ENCODE measurements at places on chromosomes 5 and 9.

GRCh38 chr5:97131139-97131710 is 11.2 kb downstream of the LIX1 start:
- DNase-seq, result no peak

DNA sequence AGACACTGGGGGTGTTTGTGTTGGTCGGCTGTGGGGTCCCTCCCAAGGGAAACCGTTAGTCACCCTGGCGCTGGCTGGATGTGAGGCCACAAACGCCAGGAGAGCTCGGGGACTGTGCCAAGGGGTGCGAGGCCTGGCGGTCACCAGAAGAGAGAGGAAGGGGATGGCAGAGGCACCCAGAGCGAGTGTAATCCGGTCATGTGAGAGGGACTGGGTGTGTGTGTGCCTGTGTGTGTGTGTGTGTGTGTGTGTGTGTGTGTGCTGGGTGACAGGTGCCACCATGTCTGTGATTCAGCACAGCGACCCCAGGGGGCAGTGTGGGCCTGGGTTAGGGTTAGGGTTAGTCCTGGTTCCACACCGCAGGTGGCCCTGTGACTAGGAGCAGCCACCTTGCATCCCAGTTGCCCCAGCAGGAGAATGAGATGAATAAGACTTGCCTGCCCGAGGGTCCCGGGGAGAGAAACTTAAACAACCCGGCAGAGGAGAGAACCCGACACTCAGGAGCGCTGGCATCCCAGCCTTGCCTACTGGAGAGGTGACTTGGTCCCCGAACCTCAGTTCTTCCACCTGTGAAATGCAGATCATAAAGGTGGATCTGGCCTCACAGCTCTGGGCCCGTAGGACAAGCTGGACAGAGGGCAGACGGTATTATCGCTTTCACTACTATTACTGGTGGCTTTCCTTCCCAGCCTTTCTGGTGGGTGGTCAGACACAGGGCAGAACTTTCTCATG is 1.4 kb upstream of the ADAMTSL2 start:
- peak; percentile 54 for DNase-seq

DNA sequence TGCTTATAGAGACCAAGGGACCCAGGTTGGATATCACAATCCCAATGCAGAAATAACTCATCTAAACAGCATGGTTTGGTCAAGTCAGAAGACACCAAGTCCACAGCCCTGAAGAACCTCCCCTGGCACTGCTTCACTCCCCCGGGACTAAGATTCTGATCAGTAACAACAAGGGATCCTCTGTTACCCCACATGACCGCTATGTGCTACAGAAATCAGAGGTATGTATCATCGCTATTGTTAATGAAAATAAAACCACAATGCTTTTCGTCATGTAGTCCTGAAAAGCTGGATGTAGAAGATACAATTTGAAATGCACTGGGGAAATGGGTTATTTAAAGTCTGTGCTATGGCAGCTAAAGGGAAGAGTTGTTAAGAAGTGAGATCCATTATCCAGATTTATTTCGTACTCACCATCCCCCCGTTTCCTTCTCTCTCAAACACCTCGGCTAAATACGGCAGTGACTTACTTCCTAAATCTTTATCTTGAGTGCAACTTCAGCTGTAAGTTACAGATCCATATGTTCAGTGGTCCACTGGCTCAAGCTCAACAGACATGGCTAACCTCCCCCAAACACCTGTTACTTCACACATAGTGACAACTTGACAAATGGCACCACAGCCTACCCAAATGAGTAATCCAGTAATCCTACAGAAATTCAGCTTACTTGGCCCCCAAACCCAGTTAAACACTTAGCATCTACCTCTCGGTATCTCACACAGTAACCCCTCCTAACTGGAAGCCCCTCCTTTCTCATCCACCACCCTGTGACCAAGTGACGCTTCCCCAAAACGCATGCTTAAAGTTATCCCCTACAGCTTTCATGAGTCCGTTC is 129.2 kb downstream of the MYO10 start:
- DNase-seq, result no peak

GRCh38 chr9:116432051-116432450 is 255.1 kb upstream of the TRIM32 start:
- no peak for DNase-seq

- no peak for DNase-seq
Observed at GRCh38 chr9:110615498-110615897, 36.0 kb upstream of the SVEP1 start.

- DNase-seq, result no peak
Observed at GRCh38 chr5:179417016-179417415, 71.8 kb upstream of the ADAMTS2 start.

DNA sequence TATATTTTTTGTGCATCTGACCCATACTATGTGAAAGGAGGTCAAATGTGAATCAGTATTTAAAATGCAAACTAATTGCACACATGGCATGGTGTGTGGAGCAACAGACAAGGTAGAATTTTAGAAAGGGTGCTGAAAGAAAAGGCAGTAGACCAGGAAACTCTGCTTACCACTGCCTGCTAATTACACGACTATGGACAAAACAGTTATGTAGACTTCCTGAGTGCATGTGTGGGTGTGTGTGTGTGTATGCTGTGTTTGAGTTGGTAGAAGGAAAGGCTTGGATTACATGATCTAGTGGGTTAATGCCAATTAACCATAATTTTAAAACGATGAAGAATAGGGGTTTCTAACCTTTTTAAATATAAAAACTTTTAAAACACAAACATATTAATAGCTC is 349.9 kb downstream of the SH3GL2 start:
- DNase-seq, result no peak

- no peak for DNase-seq
Observed at GRCh38 chr5:52255308-52255707, 532.4 kb upstream of the ITGA1 start.

- no peak for DNase-seq
Observed at GRCh38 chr9:22332202-22332601, 114.4 kb upstream of the DMRTA1 start.

- DNase-seq, result no peak
Observed at GRCh38 chr5:68479524-68479923, 264.0 kb downstream of the PIK3R1 start.

GRCh38 chr9:74777136-74777879 is 110.4 kb downstream of the TRPM6 start:
- DNase-seq, result no peak

- DNase-seq, result no peak
Observed at GRCh38 chr9:132509928-132510874, 72.2 kb upstream of the BARHL1 start.

GRCh38 chr5:52867809-52868208 is 80.1 kb downstream of the ITGA1 start:
- no peak for DNase-seq

DNA sequence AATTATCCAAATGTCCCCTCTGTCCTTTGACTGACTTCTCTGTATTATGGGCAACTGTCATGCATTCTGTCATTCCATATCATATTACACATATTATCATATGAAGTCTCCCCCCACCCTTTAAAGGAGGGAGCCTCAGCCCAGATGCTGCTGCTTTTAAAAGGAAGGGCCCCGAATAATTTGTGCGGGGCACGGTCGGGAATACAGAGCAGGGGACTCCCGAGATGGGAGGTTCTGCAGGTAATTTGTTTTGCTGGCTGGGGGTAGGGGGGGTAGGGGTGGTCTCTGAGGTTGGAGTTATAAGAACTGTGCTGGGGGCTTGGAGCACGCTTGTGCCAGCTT is 10.1 kb upstream of the LHX2 start:
- no peak for DNase-seq

GRCh38 chr5:171660434-171660833 is 125.2 kb upstream of the SMIM23 start:
- no peak for DNase-seq

DNA sequence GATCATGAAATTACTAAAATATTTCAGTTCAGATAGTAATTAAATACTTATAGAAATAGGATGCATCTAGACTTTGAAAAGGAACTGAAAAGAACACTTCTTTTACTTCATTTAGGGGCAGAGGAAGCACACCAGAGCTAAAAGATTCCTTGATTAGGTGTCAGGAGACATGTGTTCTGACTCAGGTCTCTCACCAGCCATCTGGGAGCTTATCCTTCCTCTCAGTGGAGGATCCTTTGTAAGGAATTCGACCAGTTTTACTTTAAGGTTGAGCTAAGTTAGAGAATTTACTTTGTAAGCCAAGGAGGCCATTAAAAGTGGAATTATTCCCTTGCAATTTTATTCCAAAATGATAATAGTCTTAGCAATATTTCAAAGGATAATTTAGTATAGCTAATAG is 16.7 kb downstream of the VCAN start:
- no peak for DNase-seq

GRCh38 chr5:113678924-113679575 is 165.6 kb downstream of the YTHDC2 start:
- DNase-seq, result no peak

DNA sequence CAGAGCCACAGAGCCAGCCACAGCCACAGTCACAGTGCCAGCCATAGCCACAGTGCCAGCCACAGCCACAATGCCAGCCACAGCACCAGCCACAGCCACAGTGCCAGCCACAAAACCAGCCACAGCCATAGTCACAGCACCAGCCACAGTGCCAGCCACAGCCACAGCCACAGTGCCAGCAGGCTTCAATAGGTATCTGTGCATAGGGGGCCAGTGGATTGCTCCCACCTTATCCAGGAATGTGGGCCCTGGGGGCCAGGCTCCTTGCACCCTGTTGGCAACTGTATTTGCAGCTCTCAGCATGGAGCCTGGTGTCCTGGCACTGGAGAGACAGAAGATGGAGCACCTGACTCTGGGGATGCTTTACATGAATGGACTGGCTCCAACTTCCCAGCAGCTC is 111.7 kb upstream of the IRX2 start:
- DNase-seq, result no peak

DNA sequence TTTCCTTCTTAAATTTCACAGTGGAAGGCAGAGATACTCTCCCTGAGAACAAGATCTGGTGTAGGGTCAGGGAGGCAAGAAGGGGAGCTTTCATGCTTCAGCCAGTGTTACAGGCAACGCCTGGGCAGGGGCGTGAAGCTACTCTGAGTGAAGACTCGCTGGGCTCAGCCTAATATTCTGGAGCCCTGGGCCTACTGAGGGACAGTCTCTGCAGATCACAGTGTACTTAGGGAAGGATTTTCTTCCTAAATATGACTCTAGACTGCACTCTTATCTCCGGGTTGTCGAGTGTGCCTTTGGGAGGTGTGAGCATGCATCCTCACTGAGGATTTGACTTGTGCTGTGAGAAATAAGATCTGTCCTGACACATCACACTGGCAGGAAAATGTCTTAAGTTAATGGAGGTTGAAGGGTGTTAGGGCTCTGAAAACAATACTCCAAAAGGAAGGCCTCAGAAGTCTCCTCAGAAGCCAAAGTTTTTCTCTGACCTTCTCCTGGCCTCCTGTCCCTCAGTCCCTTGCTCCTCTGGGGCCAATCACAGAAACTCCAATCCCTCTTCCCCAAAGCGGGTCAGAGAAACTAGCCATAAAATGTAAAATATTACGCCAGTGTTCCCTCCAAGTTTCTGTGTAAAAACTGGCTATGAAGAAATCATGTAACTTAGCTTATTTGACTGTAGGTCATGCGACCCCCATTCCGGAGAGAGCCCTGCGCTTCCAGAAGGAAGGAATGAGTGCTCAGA is 156.8 kb upstream of the TBC1D2 start:
- no peak for DNase-seq

- DNase-seq, result no peak
Observed at GRCh38 chr9:29656641-29657406, 2083.5 kb upstream of the C9orf72 start.

DNA sequence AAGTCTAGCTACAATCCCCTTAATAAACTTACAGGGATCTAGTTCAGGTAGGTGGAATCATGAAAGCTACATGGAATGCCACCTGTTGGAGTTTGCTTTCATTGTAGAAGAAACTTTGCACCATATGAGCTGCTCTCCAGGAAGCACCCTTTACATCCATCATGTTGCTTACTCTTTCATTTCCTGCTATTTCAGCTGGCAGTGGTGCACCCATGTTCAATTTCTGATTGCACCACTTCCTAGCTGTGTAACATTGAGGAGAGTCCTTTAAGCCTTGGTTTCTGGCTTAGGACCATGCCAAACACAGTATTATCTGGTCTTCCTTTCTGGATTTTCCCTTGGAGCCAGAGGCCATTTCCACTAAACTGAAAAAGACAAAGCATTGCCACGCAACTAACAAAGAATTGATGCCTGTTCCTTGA is 123.3 kb upstream of the SLC12A2 start:
- no peak for DNase-seq

GRCh38 chr9:127898433-127899127 is 823 bp downstream of the ST6GALNAC6 start:
- no peak for DNase-seq

DNA sequence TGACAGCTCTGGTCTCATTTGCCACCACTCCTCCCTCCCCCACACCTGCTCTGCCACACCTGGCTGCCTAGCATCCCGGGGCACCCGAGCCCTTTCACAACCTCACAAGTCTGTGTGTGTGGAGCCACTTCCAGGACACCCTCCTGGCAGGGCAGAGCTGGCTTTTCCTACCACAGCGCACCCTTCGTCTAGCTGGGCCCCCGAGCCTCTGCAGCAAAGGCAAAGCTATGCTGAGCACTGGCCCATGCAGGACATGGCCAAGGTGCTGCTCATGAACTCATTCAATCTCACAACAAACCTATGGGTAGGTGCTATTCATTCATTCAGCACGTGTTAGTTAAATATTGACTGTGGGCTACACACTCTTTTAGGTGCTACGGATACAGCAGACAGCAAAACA is 43.4 kb downstream of the DUSP1 start:
- DNase-seq, result no peak

- DNase-seq, result no peak
Observed at GRCh38 chr5:176959051-176959450, 47.5 kb downstream of the UIMC1 start.

DNA sequence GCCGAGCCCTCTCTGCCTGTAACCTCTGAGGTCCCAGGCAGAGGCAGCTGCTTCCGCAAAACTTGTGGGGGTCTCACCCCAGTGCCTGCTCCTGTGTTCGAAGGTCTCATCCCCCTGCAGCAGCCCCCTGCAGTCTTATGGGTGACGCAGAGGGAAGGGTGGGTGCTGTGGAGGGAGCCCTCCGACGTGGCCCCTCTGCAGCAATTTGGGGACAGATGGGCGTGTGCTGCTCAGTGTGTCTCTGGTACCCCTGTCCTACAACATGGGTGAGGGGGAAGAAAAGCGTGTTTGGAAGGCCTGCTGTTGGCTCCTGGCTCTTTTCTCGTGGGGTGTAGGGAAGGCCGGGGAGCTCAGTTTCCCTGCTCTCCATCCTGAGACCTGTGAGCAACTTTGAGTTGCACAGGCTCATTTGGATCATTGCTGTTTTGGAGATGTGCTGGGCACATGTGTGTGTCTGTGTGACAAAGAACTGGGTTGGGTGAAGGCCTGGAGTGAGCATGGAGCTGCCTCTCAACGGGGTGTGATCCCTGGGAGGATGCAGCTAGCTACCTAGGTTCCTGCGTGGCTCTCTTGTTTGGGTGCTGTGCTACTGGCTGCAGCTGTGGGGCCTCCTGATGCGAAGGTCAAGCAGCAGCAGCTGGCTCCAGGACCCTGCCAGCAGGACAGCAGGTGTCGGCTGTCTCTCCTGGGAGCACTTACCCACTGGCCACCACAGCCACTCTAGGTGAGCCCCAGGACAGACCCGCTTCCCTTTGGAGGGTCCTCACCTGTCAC is 179.6 kb upstream of the PITX1 start:
- DNase-seq, result no peak

Data from activated naive CD4-positive, alpha-beta T cell (primary cell).